ENCODE measurements at places on chromosomes 1 and 21.

DNA sequence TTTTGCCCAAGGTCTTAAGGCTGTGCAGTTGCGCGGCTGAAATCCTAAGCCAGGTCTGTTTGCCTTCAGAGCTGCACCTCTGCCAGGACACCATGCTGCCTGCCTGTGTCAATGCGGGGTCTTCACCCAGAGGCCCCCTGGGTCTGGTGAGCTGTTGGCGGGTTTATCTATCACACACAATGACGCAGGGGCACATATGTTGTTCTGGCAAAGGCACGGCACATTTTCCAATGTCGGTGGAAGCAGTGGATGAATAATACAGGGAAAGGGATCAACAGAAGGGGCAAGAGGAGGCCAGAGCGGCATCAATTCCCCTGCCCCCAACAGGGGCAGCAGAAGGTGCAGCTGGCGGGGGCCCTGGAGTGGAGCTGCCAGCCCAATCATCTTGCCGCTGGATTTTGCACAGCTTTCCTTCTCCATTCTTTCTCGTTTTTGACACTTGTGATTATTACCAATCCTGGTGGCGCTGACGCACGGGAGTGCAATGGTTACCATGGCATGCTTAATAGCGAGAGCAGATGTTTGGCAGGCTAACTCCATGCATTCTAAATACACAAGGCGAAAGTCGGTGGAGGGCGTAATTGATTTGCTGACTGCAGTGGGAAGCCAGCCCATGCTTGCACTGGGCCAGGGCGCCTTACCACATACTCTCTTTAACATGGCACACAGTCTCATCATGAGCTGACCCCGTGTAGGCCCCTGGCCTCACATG is 45.8 kb upstream of the CYP2J2 start:
- DNase-seq = no peak

GRCh38 chr1:46735708-46736324 is 16.9 kb upstream of the EFCAB14 start:
- DNase-seq = no peak

DNA sequence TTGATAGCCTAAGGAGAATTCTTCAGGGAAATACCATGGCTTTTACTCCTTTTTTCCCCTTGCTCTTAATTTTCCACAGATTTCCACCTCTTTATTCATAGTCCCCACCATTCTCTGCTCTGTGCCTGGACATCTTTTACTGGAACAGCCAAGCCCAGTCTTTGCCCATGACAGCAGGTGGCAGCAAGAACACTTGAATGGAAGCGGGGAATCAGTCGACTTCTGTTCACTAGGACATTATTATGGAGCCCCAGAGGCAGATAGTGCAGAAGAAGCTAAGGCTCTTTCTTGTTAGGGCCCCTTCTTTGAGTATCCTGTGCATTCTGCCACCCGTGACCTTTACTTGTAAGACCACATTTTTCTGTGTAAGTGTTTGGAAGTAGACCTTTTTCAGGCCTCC is 6.3 kb downstream of the OR14I1 start:
- no peak for DNase-seq

DNA sequence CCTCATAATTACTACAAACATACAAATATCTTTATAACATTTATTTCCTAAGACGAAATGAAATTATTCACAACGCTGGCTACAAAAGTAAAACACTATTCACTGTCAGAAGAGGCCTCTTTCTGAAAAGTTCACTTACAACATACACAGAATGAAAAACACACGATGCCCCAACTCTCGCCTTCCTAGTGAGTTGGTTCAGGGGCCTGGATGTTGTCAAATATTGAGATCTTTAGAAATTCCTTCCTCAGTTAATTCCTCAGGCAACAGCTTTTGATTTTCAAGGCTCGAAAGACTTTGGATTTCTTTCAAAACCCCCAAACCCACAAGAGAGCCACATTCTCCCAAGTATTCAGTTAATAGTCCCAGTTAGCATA is 14.2 kb upstream of the KCNE1 start:
- no peak for DNase-seq

Data from GM06990 (cell line).